Sciatic nerve (tissue), 2 donors: ENCODE measurements at places on chromosomes 16 and 17. TPM values are rescaled to one million over a fixed set of nuclear protein-coding genes. Genes with fewer than 3 reads are reported as not detected.

The MAPT gene
- 4.8 TPM for total RNA-seq

The BCL6B gene
- 24.5 TPM for total RNA-seq

The ITGAL gene
- 14.5 TPM for total RNA-seq

GRCh38 chr16:1621851-1622250, 9.7 kb downstream of the CRAMP1 start:
- DNase-seq, result no peak

- no peak for DNase-seq
Measured at GRCh38 chr16:6280055-6280454, 1052.6 kb upstream of the RBFOX1 start.

DNA sequence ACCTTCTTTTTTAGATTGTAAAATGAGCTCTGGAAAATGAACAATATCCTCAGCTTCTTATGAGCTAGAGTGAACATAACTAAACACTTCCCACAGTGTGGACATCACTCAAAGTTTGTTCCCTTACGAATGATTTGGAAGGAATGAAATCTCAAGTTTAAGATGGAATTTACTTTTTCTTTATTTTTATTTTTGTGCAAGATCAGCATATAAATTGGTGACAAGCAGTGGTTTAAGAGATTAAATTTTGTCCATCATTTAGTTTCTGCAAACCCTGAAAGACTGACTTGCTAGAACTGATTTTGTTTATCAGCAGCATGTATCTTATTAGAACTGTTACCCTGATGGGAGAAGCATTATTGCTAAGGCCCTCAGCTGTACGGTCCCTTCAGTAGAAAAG, 420.1 kb downstream of the CDH8 start:
- DNase-seq, result no peak

The LHX1 gene
- total RNA-seq, result not detected

DNA sequence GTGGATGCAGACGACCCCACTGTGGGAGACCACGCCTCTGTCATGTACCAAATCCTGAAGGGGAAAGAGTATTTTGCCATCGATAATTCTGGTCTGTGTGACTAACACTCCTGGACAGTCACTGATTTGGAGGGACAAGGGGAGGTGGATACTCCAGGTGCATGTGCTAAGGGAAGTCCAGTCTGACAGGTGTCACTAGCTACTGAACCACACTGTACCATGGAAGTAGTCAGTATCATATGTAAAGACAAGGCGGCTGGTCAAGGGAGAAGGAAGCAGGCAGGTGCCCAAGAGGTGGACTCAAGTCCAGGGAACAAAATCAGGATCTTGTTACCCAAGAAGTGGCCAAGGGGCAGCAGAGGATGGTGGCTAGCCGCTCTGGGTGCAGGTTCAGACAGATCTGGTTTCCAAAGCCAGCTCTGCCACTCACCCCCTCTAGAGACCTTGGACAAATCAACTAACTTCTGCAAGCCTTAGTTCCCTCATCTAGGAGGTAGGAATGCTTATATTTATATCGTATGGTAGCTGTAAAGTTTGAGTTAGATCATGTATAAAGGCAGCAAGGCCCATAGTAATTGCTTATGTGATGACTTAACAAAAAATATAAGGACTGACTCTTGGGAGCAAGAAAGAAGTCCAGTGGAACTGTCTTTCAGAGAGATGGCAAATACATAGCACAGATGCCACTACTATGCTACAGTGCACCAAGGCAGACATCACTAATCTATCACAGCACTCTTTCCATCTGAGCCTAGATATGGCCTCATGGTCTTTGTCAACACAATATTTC, 22.1 kb downstream of the CDH5 start:
- no peak for DNase-seq

DNA sequence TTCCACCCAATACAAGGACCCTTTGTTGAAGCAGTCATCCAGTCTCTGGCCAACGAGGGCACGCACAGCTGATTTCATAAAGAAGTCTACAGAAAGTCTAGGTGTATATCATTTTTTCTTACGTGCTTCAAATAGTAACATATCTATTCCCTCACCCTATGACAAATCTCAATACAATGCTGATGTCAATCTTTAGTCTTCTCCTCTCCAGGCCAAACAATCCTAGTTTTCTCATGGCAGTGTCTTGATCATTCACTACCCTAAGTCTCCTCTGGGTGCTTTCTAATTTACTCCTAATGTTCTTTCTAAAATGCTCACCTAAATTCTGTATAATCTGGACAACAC, 92.6 kb downstream of the CACNG1 start:
- no peak for DNase-seq

The MRPL12 gene
- 23.6 TPM for total RNA-seq
